ENCODE measurements at places on chromosomes 7 and 10.

DNA sequence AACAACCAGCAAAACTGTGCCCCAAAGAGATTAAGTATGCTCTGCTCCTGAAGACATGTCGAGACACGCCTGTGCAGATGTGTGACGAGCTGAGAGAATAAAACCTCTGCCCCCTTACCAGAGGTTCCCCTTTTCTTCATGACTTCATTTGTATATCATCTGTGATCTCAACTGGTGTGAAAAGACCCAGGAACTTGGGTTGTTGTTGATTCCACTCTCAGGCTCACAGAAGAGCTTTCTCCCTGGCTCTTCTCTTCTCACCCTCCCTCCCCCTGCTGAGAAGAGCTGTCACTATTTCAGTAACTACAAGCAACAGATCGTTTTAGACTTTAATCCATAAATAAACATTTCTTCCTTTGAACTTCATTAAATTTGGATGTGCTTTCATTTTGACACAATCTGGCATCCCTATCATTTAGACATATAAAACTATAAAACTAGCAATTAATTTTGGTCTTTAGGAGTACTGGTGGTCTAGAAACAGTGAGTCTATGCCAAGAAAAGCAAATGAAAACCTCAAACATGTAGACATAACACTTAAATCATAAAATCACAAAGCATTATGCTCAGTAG lies 179.3 kb upstream of the FZD8 start:
- DNase-seq, result no peak

GRCh38 chr10:34994565-34995142 lies 95.5 kb downstream of the CUL2 start:
- peak; percentile 80 for DNase-seq

GRCh38 chr7:4882169-4883032 lies 1.1 kb downstream of the RADIL start:
- no peak for DNase-seq

DNA sequence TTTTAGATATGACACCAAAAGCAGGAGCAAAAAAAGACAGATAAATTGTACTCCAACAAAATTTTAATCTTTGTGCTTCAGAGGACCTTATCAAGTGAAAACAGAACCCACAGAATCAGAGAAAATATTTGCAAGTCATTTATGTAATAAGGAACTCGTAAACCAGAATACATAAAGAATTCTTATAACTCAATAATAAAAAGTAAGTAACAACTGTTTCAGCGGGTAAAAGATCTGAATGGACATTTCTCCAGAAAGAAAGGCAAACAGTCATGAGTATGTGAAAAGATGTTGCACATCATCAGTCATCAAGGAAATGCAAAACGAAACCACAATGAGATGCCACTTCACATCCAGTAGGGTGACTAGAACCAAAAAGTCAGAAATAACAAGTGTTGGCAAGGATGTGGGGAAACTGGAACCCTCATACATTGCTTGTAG lies 167.7 kb upstream of the KCTD7 start:
- no peak for DNase-seq

- no peak for DNase-seq
Observed at GRCh38 chr10:72007246-72007892, 43.2 kb downstream of the CHST3 start.

DNA sequence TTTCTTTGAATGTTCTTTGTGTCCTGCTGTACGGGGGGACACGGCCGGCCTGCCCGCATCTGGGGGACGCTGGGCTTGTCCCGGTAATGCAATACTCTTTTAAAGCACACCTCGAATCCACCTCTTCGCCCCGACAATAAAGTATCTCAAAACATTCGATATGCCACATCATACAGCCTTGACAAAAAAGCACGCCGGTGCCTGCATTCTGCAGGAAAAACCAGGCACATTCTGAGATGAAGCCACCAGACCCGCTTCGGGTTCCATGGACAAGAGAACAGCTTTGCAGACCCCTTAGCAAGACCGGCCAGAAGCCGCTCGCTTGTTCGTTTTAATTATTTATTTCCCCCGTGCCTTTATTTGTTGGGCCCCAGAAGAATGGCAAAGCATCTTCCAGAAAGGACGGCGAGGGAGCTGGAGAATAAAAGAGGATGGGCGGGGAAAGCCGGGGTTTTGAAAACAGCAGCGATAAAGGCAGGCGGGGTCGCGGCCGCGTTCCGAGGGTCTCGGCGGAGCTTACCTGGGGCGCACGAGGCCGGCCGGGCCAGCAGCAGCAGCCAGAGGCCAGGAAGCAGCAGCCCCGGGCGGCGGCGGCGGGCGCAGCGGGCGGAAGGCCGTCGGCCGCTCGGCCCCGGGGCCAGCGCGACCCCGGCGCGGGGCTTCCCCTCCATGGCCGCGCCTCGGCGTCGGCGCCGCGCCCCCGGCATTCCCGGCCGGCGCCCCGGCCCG lies 462 bp downstream of the KIAA1549 start:
- DNase-seq, result no peak

DNA sequence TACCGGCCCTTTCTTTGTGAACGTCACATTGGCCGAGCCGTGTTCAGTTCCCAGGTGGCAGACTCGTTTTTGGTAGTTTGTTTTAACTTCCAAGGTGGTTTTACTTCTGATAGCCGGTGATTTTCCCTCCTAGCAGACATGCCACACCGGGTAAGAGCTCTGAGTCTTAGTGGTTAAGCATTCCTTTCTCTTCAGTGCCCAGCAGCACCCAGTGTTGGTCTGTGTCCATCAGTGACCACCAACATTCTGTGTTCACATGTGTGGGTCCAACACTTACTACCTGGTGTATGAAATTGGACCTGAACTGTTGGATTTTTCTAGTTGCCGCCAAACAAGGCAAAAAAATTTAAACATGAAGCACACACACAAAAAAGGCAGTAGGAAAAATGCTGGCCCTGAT lies 9.9 kb upstream of the CSGALNACT2 start:
- DNase-seq, result no peak

GRCh38 chr7:22675917-22676343 lies 51.1 kb upstream of the IL6 start:
- DNase-seq, result no peak

GRCh38 chr10:113764582-113764981 lies 13.1 kb downstream of the PLEKHS1 start:
- no peak for DNase-seq

DNA sequence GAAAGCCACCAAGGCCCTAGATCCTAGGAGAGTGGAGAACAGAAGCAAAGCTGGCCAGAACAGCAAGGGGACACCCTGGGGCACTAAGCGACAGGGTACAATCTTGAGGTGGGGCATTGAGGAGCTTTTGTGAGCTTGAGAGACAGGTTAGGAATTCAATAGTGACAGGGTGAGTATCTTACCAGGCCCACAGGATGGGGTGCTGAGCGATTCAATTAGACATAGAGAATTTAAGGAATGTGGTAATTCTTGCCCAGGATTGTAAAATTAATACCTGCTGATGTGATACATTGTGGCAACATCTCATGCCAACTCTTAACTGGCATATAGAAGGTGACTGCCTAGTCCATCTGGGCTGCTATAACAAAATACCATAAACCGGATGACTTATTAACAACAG lies 14.0 kb downstream of the RBP3 start:
- DNase-seq, result peak; percentile 51

DNA sequence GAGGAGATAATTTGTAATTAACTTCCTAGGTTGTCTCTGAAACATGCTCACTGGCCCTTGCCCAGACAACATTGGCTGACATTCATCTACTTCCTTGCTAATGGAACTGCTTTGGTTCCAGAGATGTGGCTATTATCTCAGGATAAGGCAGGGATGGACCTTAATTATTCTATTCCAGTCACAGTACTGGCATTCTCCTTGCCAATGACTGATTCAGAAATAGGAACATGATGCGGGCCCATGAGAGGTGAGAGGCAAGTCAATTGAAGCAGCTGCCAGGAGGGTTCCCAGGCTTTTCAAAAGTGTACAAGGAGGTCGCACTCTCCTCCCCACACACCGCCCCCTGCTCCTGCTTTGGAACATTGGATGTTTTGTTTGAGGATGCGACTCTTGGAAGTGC lies 109.6 kb upstream of the DGKB start:
- no peak for DNase-seq

- no peak for DNase-seq
Observed at GRCh38 chr10:20737107-20737506, 160.0 kb downstream of the NEBL start.

- DNase-seq, result no peak
Observed at GRCh38 chr10:129396021-129396722, 70.9 kb upstream of the MGMT start.

GRCh38 chr7:134740376-134740775 lies 39.1 kb upstream of the CALD1 start:
- DNase-seq, result no peak

GRCh38 chr7:133364959-133365690 lies 112.2 kb downstream of the EXOC4 start:
- DNase-seq, result no peak

GRCh38 chr7:87424075-87424474 lies 51.4 kb downstream of the ABCB4 start:
- peak; percentile 11 for DNase-seq

DNA sequence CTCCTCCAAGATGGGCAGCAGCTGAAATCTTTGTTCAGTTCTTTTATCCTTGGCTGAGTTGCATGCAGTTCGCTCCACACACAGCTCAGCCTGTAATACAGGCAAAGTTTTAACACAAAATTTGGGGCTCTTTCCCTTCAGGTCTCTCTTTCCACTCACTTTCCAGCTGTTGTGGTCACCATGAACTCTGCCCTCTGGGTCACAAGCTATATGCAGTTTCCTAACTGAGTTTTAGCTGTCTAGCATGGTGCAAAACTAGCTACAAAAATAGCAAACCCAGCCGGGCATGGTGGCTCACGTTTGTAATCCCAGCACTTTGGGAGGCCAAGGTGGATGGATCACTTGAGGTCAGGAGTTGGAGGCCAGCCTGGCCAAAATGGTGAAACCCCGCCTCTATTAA lies 53.2 kb downstream of the ABI1 start:
- DNase-seq, result no peak

Measured in T47D (cell line).